ENCODE measurements at places on chromosomes 4 and X.
A peak's percentile ranks its signal among the peaks of the same experiment; 100 is the strongest.

DNA sequence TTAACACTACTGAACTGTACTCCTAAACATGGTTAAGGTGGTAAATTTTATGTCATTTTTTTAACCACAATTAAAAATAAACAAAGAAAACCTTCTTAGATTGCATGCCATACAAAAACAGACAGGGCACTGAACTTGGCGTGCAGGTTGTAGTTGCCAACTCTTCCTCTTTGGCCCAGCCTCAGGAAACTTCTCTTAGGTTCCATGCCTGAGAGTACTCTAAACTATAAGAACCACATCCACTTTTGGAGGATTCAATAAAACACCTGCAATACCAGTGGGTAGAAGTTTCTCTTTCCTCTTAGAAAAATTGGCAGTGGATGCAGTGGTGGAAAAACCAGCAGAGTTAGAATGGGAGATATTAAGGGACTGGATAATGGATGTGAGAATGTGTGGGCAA lies 103.4 kb downstream of the LUZP4 start:
- no peak for DNase-seq
- no peak overlapping the region for H3K4me3 ChIP-seq
- H3K4me1 ChIP-seq: peaks cover 9% of the 10 kb centered on the region
- H3K27ac ChIP-seq: peak overlapping the region; percentile 24
- no peaks in the 10 kb centered on the region for H3K36me3 ChIP-seq

DNA sequence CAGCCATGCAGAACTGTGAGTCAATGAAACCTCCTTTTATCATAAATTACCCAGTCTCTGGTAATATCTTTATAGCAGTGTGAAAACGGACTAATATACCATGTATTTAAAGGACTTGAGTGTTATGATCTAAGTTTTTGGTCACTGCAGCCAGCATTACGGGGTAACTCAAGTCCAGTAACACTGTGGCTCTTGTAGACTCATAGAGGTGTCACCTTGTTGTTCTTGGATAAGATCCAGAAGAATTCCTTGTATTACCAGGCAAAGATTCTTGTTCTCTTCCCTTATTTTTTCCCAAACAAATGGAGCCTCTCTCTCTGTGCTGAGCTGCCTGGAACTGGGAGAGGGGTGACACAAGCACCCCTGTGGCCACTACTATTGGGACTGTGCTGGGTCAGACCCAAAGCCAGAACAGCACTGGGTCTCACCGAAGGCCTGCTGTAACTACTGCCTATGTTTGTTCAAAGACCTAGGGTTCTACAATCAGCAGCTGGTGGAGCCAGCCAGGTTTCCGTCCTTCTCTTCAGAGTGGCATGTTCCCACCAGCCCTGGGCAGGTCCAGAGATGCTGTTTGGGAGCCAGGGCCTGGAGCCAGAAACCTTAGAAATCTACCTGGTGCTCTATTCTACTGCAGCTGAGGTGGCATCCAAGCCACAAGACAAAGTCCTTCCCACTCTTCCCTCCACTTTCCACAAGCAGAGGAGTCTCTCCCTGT lies 43.7 kb upstream of the MED14 start:
- H3K27ac ChIP-seq: no peak overlapping the region
- H3K4me1 ChIP-seq: peaks cover 4% of the 10 kb centered on the region
- no peak for DNase-seq

GRCh38 chrX:72545990-72546389 lies 26.7 kb downstream of the HDAC8 start:
- DNase-seq: no peak
- no peaks in the 10 kb centered on the region for H3K27me3 ChIP-seq
- no peak overlapping the region for H3K4me3 ChIP-seq
- H3K36me3 ChIP-seq: peaks cover 2% of the 10 kb centered on the region

GRCh38 chr4:149961876-149962597 lies 116.2 kb upstream of the DCLK2 start:
- peaks cover 5% of the 10 kb centered on the region for H3K4me1 ChIP-seq
- DNase-seq: no peak
- no peaks in the 10 kb centered on the region for H3K27me3 ChIP-seq
- no peak overlapping the region for H3K4me3 ChIP-seq

GRCh38 chr4:140901736-140902336 lies 145.7 kb upstream of the TBC1D9 start:
- H3K4me3 ChIP-seq: no peak overlapping the region
- no peak for DNase-seq
- H3K27ac ChIP-seq: peak overlapping the region; percentile 68
- H3K36me3 ChIP-seq: no peaks in the 10 kb centered on the region

DNA sequence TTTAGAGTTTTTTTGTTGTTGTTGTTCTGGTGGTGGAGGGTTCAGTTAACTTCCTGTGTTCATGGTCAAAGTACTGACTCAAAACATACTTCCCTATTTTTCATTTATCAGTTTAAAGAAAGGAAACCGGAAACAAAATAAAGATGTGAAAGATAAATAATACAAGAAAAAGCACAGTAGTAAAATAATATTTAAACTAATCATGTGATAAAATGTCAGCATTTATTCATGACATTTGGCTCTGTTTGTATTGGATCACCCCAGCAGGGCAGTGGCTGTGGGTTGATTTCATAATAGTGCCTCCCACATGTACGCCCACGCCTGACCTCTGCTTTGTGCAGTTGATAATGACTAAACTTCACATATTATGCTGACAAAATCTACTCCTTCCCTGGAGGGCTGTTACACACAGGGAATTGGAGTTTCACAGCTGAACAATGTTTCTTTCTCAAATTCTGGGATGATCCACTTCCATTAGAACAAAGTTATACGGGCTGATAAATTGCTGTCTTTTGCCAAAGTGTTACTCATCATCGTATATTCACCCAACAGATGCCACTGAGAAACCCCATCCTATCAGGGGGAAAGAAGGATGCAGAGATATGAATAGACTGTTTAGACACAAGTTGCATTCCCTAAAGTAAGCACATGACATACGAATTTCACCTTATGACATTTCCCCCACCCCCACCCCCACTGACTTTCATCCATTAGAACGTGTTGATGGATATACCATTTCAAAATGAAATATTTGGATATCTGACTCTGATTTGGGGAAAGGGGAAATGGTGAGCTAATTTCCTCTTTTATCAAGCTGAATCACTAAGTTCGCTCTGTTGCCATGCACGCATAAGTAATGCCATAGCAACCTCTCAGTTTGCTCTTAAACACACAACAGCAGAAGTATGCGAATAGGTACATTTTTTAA lies 48.3 kb downstream of the AMELX start:
- H3K27me3 ChIP-seq: no peaks in the 10 kb centered on the region
- no peak overlapping the region for H3K27ac ChIP-seq
- H3K4me3 ChIP-seq: no peak overlapping the region
- H3K36me3 ChIP-seq: no peaks in the 10 kb centered on the region
- H3K4me1 ChIP-seq: peaks cover 4% of the 10 kb centered on the region

Measured in mesothelial cell of epicardium (in vitro differentiated cells).